ENCODE measurements at places on chromosomes 6 and 20. TPM values are rescaled to one million over a fixed set of nuclear protein-coding genes. Genes with fewer than 3 reads are reported as not detected.

DNA sequence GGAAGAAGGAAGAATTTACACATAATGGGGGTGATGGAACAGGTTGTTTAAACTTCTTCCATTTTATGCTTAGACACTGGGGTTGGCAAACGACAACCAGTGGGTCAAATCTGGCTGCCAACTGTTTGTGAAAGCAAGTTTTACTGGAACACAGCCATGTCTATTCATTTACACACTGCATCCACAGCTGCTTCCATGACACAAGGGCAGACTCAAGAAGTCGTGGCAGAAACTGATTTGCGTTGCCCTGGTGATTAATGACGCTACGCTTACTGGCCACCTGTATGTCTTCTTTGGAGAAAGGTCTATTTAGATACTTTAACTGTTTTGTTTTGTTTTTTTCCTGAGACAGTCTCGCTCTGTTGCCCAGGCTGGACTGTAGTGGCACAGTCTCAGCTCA, 19.0 kb downstream of the CTCFL start:
- no peak for DNase-seq

- DNase-seq = no peak
Observed at GRCh38 chr20:44209686-44210405, 725 bp downstream of the OSER1 start.

DNA sequence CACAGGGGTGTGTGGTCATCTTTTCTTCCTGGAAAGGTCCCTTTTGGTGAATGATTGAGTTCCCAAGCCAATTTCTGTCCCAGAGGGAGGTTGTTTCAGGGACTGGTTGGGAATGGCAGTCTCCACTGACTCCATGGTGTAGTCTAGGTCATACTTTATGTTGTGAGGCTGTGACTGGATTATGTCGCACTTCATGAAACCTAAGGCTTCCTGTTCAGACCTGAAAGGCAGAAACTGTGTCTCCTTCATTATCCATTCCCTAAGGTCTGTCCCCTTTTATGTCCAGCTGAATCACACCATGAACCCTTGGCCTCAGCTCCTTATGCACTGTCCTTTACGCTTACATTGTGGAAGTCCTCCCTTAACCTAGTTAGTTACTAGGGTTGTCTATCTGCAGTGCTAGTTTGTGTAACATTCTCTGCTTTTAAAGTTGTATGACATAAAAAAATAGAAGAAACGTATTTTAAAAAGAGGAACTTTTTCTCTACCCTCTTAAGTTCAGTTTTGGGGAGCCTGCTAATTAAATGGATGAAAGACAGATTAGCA, 191.3 kb downstream of the JARID2 start:
- DNase-seq = no peak

IL17A gene
- total RNA-seq = not detected

- no peak for DNase-seq
Observed at GRCh38 chr20:52524861-52525260, 333.3 kb upstream of the ZFP64 start.

DNA sequence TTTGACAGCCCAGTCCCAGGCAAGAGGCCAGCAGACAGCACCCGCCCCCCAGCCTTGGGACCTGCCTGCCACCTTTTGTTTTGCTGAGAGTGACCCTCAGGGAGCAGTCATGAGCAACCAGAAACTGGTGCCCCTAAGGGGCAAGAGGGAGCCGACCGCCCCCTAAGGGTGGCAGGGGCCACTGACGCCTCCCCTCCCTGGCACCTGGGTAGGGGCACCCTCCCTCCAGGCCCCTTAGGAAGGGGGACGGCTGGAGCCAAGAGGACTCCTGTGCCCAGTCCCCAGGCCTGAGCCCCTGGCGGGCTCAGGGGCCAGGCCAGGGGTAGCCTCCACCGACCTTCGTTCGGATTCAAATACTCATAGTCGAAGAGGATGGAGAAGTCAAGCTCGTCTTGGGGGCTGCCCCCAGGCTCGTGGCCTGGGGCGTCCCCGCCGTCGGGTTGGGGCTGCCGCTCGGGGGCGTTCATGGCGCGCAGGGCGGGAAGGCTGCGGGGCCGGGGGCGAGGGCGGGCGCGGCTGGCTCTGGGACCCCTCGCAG, 417 bp downstream of the NFATC2 start:
- DNase-seq = no peak

DNA sequence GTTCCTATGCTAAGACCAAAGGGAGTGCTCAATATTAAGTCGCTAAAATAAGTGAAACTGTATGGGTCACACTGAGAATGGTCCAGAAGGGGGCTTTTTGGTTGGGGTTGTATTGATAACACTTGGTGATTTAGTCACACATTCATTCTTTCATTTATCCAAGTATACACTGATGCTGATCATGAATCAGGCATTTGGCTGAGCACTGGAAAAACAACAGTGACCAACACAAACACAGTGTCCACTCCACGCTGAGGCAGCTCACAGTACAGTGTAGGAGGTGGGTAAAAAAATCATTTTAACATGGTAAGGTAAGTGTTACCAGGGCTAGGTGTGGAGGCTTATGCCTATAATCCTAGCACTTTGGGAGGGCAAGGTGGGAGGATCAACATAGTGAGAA, 9.2 kb upstream of the FAM83C start:
- DNase-seq = no peak

GRCh38 chr20:35891375-35891774, 62.9 kb downstream of the SCAND1 start:
- no peak for DNase-seq
